ENCODE measurements at places on chromosomes 2 and 18.

DNA sequence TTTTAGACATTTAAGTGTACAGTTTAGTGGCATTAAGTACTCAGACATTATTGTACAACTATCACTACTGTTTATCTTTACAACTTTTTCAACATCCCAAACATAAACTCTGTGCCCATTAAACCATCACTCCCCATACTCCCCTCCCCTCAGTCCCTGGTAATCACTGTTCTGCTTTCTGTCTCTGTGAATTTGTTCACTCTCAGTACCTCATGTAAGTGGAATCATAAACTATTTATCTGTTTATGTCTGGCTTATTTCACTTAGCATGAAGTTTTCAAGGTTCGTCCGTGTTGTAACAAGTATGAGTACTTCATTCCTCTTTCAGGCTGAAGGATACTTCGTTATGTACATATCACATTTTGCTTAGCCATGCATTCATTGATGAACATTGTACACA, 9.8 kb upstream of the RUFY4 start:
- no peak for DNase-seq

- DNase-seq = no peak
Observed at GRCh38 chr2:160223560-160223959, 23.5 kb upstream of the ITGB6 start.

GRCh38 chr18:24561369-24561965, 101.0 kb downstream of the HRH4 start:
- no peak for DNase-seq

- no peak for DNase-seq
Observed at GRCh38 chr2:70463997-70464396, 89.6 kb downstream of the TGFA start.

GRCh38 chr2:223724861-223725260, 112.5 kb downstream of the AP1S3 start:
- no peak for DNase-seq

DNA sequence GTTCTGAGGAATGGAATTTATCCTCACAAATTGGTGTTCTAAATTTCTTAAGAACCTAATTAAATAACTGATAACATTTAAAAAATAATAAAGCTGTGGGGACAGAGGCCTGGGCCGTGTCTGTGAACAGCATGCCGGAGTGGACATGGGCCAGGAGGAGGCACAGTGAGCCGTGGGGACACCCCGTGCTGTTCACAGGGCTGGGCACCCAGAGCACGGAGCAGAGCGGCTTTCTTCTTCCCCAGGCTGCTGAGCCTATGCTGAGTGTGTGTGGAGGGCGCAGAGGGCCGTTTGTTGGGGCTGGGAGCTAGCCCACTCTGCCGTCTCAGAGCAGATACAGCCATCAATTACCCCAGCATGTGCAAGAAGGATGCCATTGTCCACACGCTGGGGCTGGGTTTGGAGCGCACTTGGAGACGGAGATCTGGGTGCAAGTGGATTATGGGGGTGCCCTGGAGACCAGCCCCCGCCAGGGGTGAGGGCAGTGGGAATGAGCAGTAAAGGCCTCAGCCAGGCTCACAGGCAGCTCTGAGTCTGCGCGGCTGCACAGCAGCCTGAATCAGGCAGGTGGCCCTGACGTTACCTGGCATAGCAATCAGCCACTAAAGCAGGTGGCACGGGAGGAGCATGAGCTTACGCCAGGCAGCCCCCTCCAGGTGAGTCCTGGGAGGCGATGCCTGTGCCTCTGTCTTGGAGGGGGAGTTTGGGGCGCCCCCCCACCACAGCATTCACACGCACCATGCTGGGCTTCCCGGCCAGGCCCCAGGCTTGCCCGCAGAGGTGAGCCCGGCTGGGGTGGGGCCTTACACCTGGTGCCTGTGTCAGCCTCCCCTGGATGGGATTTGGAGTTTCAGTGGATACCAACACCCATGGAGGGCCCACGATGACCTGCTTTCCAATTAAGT, 52.1 kb upstream of the SLC66A3 start:
- DNase-seq = no peak

GRCh38 chr18:56509656-56510055, 128.7 kb downstream of the TXNL1 start:
- DNase-seq = no peak

GRCh38 chr2:127143841-127144782, 37.2 kb upstream of the BIN1 start:
- DNase-seq = no peak

- DNase-seq = no peak
Observed at GRCh38 chr18:39799006-39799405, 2156.0 kb upstream of the PIK3C3 start.

- DNase-seq = no peak
Observed at GRCh38 chr2:59630789-59631188, 922.7 kb downstream of the BCL11A start.

DNA sequence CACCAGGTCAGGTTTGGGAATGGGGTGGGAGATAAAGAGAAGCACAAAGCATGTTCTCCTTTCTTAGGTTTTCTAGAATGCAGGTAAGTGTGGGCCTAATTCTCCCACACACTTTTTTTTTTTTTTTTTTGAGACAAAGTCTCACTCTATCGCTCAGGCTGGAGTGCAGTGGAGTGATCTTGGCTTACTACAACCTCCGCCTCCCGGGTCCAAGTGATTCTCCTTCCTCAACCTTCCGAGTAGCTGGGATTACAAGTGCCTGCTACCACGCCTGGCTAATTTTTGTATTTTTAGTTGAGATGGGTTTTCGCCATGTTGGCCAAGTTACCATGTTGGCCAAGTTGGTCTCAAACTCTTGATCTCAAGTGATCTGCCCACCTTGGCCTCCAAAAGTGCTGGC, 26.3 kb downstream of the LIPG start:
- DNase-seq = no peak

- no peak for DNase-seq
Observed at GRCh38 chr2:39530411-39530866, 93.4 kb upstream of the MAP4K3 start.

DNA sequence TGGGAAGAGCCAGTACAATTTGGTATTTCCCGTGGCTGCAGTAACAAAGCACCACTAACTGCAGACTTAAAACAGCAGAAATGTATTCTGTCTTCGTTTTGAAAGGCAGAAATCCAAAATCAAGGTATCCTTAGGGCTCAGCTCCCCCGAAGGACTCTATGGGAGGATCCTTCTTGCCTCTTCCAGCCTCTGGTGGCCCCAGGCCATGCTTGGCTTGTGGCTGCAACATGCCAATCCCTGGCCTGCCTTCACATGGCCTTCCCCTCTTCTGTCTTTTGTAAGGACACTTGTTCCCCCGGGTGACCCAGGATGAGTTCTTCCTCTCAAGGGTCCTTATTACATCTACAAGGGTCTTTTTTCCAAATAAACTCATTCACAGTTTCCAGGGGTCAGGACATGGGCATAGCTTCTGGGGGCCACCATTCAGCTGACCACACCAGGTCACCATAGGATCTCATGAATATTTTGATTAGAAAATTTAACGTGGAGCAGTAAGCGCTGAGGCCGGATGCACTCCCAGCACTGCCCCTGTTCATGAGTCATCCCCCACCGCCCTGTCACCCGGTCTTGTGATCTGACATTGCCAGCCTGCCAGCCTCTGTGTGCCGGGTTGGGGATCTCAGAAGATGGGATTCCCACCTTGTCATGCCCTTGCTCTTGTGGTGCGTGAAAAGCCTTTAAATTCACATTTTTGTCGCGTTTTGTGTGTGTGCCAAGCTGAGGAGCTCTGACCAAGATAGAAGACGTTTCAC, 61.2 kb upstream of the B3GNT7 start:
- no peak for DNase-seq

- no peak for DNase-seq
Observed at GRCh38 chr2:239873656-239874635, 151.2 kb downstream of the NDUFA10 start.

GRCh38 chr2:68771211-68771751, 36.7 kb downstream of the ARHGAP25 start:
- no peak for DNase-seq

DNA sequence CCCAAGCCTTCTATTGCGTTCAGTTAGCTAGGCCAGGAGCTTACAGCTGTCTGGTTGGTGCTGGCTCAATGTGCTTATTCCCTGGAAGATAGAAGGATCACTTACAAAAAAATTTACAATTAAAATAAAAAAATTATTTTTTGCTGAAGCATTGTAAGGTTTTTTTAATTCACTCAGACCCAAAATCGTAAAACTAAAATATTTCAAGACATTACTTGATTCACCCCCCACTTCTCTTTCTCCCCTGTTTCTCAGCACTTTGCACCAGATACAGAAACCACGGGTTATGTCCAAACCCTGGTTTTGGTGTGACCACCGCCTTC, 911 bp upstream of the PTPRM start:
- DNase-seq = no peak

DNA sequence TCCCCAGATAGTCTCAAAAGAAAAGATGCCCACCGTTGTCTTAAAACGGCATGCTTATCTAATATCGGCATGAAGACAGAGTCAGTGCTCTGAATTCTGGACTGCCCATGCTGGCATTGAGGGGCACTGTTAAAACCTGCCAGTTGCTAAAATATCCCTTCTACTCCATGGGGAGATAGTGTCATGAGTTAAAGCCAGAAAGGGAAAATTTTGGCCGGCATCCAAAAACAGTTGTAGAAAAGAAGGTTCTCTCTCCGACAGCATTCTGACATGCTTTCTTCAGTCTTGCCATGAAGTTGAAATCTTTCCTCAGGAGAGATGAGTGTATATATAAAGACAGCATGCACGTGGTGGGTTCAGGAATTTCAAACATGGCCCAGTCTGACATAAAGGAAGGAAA, 401.3 kb upstream of the PIK3C3 start:
- DNase-seq = no peak
